ENCODE measurements at places on chromosomes 2 and 18.

GRCh38 chr2:237432484-237433092, 18.6 kb upstream of the COL6A3 start:
- DNase-seq, result no peak

GRCh38 chr2:67938053-67938452, 124.8 kb downstream of the C1D start:
- no peak for DNase-seq

DNA sequence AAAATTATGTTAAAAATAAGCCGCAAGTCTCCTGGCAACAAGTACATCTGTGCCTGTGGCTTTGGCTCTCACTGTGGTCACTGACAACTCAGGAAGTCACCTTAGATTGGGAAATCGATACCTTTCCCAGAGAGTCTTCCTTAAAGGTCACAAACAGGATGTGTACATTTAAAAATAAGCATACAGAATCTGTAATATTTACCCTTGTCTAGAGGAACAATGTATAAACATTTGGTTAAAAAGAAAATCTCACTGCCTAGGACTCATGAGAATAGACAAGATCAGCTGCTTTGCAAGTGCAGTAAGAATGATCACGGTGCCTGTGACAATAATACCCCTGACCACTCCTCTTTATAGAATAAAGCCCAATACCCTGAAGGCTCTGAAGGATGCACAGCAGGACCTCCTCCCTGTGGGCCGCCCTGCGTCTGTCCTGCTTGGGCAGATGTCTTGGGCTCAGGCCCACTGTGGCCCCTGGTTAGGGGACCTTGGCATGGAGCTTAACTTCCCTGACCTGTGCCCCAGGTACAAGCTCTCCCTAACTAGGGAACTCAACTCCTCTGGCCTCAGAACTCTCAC, 98.0 kb upstream of the MGAT4A start:
- DNase-seq, result no peak

DNA sequence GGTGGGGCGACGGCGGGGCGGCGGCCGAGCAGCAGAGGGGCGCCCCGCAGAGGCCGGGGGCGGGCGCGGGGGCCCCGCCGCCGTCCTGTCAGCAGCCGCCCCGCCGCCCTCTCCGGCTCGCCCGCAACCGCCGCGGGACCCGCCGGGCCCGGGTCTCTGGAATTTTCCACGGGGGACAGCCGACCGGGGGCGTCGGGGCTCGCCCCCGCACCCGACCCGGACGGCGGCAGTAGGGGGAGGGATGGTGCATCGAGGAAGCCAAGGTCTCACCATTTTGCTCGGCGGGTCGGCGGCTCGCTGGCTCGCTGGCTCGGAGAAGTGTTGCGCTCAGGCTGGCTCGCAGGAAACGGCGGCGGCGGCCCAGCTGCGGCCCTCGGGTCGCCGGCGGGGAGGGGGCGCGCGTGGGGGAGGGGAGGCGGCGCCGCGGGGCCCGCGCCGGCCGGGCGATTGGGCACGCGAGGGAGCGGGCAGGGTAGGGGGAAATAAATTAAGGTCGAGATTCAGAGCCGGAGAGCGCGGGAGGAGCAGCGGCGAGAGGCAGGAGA, 405 bp downstream of the PPP3R1 start:
- peak; percentile 77 for DNase-seq

GRCh38 chr2:64036034-64036705, 16.9 kb upstream of the VPS54 start:
- DNase-seq, result no peak

- DNase-seq, result no peak
Measured at GRCh38 chr2:241036964-241037421, 38.6 kb downstream of the SNED1 start.

GRCh38 chr2:190723397-190724090, 74.7 kb downstream of the NAB1 start:
- DNase-seq, result no peak

DNA sequence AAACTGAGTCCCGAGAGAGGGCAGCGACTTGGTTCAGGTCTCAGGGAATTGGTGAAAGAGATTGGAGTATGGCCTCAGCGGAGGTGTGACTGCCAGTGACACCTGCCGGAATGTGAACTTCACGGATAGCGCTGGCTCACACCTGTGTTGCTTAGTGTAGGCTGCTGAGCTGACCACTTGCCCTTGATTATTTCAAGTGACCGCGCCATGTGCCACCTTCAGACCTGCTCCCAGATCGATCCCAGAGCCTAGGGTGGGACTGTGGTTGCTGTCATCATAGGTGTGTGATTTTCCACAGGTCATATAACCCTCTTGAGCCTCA, 134.8 kb downstream of the GLI2 start:
- no peak for DNase-seq

Measured in NCI-H1417 (cell line).